GDM1 (cell line): ENCODE measurements at places on chromosomes 4 and X.

DNA sequence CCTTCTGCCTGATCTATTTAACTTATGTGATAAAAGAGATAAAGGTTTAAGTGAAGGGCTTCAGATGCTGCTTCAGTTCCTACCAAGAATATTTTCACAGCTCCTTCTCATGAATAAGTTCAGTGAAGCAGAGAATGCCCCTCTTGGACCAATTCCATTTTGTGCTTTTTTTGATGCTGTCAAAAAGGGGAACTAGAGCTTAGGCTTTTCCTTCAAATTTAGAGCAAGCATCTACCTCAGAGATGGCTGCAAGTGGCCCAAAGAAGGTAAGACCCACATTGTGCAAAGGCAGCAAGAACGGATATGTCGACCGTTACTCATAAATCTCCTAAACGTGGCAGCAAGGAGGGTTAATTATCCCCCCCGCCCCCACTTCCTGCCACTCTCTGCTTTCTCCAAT, 4.5 kb downstream of the CHRDL1 start:
- no peak for DNase-seq

- no peak for DNase-seq
Measured at GRCh38 chr4:7827566-7827965, 112.1 kb downstream of the AFAP1 start.

GRCh38 chr4:76892601-76893000, 5.3 kb downstream of the SOWAHB start:
- DNase-seq = no peak

- no peak for DNase-seq
Measured at GRCh38 chr4:134787315-134787714, 585.7 kb upstream of the PABPC4L start.

- no peak for DNase-seq
Measured at GRCh38 chrX:93594780-93595179, 78.6 kb downstream of the NAP1L3 start.

DNA sequence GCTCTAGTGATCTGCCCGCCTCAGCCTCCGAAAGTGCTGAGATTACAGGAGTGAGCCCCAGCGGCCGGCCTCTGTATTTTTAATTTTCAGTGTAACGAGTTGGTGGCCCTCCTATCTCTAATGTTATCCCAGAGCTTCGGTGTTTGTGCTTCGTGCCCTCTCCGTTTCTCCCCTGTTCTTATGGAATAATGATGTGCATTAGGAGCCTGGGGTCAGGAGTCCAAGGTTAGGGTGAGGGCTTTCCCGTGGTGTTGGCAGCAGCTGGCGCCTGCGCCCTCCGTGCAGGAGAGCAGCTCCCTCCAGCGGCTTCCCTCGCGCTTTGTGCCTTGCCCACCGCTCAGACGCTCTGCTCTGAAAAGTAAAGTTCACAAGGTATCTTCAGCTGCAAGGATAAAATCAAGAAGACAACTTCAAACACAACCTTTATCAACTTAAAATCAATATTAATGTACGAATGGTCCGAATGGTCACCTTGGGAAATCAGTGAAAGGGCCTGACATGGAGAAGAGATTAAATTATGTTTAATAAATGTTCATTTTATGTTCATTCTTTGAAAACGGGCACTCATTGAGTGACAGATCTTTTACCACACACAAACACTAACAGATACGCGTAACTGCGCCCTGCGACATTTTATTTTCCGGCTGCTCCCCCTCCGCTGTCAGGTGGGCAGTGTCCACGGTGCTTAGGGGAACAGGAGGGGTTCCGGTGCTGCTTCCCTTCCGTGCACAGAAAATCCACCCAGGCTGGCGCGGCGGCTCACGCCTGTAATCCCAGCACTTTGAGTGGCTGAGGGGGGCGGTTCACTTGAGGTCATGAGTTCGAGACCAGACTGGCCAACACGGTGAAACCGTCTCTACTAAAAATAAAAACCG, 62.4 kb downstream of the TRAPPC11 start:
- DNase-seq = peak; percentile 16

DNA sequence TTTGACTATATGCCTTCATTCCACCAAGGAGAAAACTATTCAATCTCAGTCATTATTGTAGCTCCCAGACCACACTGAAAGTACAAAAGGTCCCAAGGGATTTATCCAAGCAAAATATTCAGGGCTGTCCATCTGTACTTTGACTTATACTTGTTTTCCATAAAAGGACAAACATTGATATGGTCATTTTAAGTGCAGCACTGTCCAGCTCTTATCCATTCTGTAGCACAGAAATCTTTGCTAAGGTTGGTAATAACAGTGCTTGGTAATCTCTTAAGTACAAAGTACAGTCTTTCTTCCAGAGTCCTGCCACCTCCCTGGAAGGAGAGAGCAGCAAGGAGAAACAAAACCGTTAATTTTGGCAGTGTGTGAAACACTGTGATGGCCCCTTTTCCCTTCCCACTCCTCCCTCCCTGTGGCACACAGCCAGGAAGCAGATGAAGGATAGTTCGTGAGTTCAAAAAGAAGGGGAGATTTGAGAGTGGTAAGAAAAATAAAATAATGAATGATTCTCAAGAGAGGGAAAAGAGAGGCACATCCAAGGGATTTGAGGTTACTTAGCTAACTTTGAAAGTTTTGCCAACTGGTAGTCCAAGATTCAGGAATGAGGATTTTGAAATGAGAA, 6.8 kb upstream of the CXCL2 start:
- DNase-seq = no peak

DNA sequence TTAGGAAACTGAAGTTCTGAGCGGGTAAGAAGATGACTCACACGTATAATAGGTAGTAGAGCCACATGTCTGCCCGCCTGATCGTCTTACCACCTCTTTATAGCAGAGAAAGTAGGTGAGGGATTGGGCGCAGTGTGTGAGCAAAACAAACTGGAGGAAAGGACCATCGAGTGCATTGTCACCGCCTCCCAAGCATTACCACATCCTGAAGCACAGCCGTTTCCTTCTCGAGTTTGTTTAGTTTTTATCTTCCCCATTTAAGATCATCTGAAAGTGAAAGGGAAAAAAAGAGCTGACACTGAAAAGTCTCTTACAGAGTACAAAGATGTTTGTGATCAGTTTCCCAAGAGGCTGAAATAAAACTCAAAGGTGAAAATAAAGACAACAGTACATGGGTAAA, 14.8 kb downstream of the PDK3 start:
- peak; percentile 65 for DNase-seq

DNA sequence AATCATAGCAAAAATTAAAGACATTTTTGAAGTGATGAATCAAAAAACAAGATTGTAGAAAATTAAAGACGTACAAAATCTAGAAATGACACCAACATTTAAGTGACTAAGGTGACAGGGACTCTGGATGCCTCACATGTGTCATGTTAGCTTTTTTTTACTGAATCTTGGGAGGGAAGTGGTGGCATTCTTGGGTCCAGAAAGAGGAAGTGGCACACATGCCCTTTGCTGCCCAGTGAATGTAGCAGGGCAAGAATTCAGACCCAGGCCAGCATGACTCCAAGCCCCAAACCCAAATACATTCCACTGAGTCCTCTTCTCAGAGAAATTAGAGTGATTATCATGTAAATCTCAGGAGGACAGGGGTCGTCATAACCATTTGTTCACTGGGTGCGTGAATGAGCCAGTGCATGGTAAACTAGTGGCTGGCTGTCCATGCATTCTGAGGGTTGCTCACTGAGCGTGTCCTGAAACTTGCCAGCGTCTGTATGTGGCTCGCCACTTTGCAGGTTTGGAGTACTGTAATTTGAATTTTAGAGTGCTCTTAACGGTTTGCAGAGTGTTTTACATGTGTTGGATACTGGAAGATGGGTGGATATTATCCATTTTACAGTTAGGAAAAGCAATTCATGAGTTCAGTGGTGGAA, 55.4 kb upstream of the TBC1D14 start:
- no peak for DNase-seq

DNA sequence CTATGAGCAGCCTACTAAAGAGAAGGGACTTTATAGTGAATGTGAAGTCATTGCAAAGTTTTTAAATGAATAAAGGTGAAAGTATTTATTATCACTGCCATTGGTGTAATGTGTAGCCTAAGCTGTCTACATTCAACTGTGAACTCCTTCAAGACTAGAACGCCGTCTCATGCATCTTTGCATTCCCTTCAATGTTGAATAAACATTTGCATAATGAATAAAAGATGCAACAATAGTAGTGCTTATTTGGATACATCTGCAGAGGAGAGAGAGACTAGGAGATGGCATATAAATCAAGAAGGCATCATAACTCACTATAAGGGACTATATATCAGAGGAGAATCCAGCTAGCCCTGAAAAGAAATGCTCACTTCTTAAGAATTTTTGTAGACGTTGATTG, 1623.8 kb upstream of the TENM3 start:
- no peak for DNase-seq

- no peak for DNase-seq
Measured at GRCh38 chrX:47605024-47605423, 14.6 kb downstream of the SYN1 start.

GRCh38 chrX:55006827-55007621, 6.9 kb downstream of the APEX2 start:
- DNase-seq = no peak

GRCh38 chr4:75819121-75819520, 83.1 kb downstream of the PPEF2 start:
- no peak for DNase-seq

DNA sequence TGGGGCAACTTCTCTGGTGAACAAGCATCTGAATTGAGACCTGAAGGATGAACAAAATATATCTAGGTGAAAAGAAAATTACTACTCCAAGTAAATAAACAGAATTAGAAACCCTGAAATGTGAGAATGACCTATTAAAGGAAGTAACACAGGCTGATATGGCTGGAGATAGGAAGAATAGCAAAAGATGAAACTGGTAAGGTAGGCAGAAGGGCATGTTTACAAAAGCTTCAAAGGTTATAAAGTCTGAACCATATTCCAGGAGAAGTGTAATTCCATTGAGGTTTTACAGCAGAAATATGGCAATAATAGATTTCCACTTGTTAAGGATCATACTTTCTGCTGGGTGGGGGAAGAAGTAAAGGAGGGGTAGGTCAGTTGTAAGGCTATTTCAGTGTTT, 452.0 kb downstream of the GBA3 start:
- DNase-seq = no peak

DNA sequence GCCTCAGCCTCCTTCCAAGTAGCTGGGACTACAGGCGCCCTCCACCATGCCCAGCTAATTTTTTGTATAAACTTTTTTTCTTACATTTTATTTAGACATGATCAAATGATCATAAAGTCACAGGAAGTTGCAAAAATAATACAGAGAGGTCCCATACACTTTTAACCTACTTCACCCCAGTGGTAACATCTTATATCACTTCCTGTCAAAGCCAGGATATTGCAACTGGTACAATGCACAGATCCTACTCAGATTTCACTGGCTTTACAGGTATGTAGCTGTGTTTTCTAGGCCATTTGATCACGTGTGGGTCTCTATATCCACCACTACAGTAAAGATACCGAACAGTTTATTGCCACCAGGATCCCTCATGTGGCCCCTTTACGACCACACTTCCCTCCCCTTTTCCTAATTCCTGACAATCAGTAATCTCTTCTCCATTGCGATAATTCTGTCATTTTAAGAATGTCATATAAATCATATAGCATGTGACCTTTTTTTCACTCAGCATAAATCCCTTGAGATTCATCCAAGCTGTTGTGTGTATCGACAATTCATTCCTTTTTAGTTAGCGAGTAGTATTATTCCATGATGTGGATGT, 18.0 kb downstream of the RPS6KA3 start:
- no peak for DNase-seq

DNA sequence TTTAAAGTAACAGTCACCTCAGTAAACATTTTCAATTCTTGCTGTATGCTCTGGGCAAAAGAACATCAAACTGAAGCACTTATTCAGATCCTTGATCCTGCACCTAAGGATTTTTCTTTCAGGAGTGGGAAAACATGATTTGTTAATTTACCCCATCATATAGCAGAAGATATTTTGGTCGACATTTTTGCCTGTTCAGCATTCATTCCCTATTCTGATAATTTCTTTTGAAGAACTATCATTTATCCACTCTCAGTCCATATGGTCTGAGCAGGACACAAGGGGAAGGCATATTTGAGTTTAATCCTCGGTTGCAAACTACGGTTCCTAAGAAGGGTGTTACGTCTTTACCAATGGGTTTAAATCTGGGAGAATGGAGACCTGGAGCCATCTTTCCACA, 1.2 kb upstream of the CLOCK start:
- DNase-seq = no peak

DNA sequence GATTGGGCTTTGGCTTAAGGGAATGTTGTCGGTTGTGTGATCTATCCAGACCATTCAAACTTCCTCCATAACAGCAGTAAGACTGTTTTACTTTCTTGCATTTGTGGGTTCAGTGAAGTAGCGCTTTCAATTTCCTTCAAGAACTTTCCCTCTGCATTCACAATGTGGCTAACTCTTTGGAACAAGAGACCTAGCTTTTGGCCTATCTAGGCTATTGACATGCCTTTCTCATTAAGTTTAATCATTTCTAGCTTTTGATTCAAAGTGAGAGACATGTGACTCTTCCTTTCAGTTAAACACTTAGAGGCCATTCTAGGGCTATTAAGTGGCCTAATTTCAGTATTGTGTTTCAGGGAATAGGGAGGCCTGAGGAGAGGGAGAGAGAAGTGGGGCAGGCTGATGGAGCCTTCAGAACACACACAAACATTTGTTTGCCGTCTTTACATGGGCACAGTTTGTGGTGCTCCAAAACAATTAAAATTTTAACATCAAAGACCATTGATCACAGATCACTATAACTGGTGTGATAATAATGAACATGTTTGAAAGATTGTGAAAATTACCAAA, 34.1 kb downstream of the ADH5 start:
- DNase-seq = no peak

DNA sequence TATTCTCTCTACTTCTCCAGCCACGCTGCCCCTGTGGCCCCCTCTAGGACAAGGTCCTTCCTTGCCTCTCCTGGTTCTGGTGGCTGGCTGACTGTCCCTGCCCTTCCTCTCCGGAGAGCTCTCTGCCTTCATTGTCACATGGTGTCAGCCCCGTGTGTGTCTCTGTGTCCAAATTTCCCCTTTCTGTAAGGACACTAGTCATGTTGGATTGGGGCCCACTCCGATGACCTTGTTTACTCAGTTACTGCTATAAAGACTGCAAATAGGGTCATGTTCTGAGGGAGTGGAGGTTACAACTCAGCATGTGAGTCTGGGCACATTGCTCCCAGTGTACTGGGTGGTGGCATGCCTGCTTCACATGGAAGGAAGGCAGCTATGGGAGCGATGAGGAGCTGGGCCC, 129.5 kb upstream of the PSAPL1 start:
- DNase-seq = no peak

DNA sequence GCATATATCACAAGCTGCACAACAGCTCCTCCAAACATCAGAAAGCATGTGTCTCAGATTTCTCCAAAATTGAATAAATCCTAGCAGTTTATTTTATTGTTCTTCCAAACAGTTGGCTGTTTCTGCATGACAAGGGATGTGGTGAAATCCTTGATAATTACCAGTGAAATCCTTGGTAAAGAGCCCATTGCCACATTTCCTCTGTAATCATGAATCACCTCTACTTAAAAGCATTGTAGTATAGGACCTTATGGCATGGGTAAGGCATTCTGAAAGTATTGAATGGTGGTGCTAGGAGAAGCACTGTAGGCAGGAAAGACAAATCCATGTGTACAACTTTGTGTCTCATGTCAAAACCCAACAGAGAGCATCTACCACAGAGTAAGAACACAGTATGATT, 135.8 kb upstream of the NDST3 start:
- DNase-seq = no peak

GRCh38 chr4:36351082-36351666, 69.8 kb downstream of the DTHD1 start:
- peak; percentile 31 for DNase-seq
